ENCODE measurements at places on chromosomes 5 and 9.

GRCh38 chr9:127078336-127078735 is 44.1 kb downstream of the ANGPTL2 start:
- no peaks in the 10 kb centered on the region for H3K4me1 ChIP-seq
- no peaks in the 10 kb centered on the region for H3K27me3 ChIP-seq
- DNase-seq: no peak
- peaks cover 25% of the 10 kb centered on the region for H3K36me3 ChIP-seq
- no peak overlapping the region for H3K4me3 ChIP-seq

- no peaks in the 10 kb centered on the region for H3K27me3 ChIP-seq
- H3K36me3 ChIP-seq: peaks cover 19% of the 10 kb centered on the region
- no peak for DNase-seq
- peaks cover 18% of the 10 kb centered on the region for H3K4me1 ChIP-seq
- no peak overlapping the region for H3K4me3 ChIP-seq
Measured at GRCh38 chr5:53597894-53598293, 37.5 kb downstream of the NDUFS4 start.

GRCh38 chr5:38384396-38384795 is 126.0 kb downstream of the EGFLAM start:
- H3K27ac ChIP-seq: no peak overlapping the region
- H3K36me3 ChIP-seq: no peaks in the 10 kb centered on the region
- no peak for DNase-seq

DNA sequence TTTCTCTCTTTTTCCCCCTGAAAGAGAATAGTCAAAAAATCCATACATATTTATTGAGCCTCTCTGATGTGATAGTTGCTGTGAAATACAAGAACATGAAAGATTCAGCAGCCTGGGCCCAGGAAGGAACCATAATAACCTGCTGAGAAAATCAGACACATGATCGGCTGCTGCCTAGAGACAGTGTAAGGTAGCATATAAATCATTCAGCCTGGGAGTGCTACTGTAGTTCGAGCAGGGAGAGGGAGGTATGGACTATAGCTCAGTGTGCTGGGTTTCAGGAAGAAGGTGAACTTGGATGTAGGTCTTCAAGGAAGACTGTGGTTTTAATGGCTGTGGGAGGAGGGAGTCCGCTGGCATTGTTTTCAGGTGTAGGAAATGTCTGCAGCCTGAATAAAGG is 469.1 kb downstream of the RAB3C start:
- no peaks in the 10 kb centered on the region for H3K27me3 ChIP-seq
- no peak for DNase-seq
- H3K36me3 ChIP-seq: no peaks in the 10 kb centered on the region
- H3K4me3 ChIP-seq: no peak overlapping the region
- no peak overlapping the region for H3K27ac ChIP-seq

GRCh38 chr5:4275232-4275631 is 679.6 kb downstream of the IRX1 start:
- H3K36me3 ChIP-seq: no peaks in the 10 kb centered on the region
- H3K4me1 ChIP-seq: no peaks in the 10 kb centered on the region
- H3K27me3 ChIP-seq: no peaks in the 10 kb centered on the region
- no peak overlapping the region for H3K27ac ChIP-seq
- DNase-seq: no peak
- H3K4me3 ChIP-seq: no peak overlapping the region

DNA sequence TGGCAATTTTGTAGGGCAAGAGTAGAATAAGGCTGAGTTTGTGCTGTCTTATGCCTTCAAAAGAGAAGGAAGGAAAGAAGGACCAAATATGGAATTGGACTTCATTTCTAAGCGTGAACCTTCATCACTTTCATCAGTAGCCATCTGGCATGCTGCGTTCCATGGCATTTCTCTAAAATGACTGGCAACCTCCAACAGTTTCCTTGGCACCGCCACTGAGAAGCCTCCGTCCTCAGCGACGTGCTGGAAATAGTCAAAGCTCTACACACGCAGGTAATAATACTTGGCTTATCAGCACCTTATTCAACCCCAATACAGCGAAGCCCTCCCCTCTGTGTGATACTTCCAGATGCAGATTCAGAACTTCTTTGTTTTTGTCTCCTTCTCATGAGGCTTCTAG is 169.7 kb upstream of the CD180 start:
- no peak overlapping the region for H3K4me3 ChIP-seq
- H3K27me3 ChIP-seq: peaks cover 11% of the 10 kb centered on the region
- no peaks in the 10 kb centered on the region for H3K4me1 ChIP-seq
- H3K27ac ChIP-seq: no peak overlapping the region
- DNase-seq: no peak

DNA sequence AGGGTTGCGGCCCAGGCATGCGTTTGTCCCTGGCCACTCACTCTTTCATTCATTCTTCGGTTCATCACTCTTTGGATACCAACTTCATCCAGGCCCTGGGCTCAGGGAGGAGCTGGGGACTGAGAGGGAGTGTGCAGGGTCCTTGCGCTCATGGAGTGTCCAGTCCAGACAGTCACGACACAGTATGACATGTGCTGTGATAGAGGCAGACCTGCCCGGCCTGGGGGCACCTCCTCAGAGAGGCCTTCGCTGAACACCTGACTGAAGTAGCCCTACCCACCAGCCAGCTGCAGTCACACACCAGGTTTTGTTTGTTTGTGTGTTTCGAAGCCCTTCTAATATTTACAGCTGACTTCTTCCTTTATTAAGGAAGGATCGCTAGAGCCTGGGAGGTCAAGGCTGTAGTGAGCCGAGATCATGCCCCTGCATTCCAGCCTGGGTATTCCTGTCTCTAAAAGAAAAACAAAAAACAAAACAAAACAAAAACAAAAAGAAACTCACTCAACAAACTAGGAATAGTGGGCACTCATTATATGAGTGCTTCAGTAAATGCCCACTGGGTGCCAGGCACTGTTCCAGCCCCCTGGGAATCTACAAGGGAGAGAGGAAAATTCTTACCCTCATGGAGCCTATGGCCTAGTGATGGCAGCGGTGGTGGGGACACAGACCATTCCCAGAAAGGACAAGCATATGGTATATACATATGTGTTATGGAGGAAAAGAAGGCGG is 6.3 kb upstream of the PSD2 start:
- H3K4me1 ChIP-seq: peaks cover 11% of the 10 kb centered on the region
- no peak overlapping the region for H3K27ac ChIP-seq
- no peak for DNase-seq

DNA sequence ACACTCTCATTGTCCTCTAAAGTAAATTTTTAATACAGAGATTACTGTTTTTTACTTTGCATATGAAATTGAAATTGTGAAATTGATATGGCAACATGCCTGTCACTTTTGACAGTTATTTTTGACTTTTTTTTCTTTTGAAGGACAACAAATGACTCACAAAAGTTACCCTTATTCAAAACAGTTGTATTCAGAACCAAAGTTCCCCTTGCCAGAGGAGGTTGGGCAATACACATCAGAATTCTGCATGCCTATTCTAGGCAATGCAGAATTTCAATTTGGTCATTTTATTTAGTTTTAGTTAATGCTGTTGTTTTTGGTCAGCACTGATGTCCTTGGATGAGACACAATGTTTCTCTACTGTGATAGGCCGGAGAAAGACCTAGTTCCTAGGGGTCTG is 299.1 kb upstream of the PRR16 start:
- DNase-seq: no peak
- H3K4me3 ChIP-seq: no peak overlapping the region
- H3K27ac ChIP-seq: no peak overlapping the region
- H3K27me3 ChIP-seq: no peaks in the 10 kb centered on the region
- no peaks in the 10 kb centered on the region for H3K4me1 ChIP-seq

DNA sequence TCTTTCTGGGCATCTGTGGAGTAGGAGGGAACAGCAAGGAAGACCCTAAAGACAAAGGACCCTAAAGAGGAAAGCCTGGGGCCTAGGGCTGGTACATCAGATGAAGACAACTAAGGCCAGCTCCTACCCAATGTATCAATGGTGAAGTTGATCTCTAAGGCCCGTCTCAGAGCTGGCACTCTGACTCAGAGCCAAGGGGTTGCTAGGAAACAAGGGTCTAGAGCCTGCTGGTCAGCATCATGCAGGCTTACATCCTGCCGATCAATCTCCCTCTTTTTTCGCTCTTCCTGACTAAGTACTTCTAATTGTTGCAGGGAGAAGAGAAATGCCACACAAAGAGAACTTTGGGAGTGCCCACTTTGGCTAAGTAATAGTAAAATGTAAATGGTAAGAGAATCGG is 26.2 kb downstream of the TRIM32 start:
- peaks cover 2% of the 10 kb centered on the region for H3K27me3 ChIP-seq
- H3K27ac ChIP-seq: no peak overlapping the region
- no peaks in the 10 kb centered on the region for H3K36me3 ChIP-seq
- DNase-seq: no peak

- no peaks in the 10 kb centered on the region for H3K4me1 ChIP-seq
- H3K27me3 ChIP-seq: peaks cover 3% of the 10 kb centered on the region
- H3K27ac ChIP-seq: no peak overlapping the region
- DNase-seq: no peak
- H3K4me3 ChIP-seq: no peak overlapping the region
Measured at GRCh38 chr5:115489733-115490132, 54.8 kb downstream of the FEM1C start.

- H3K36me3 ChIP-seq: no peaks in the 10 kb centered on the region
- no peak overlapping the region for H3K4me3 ChIP-seq
- H3K27me3 ChIP-seq: peaks cover 42% of the 10 kb centered on the region
- no peaks in the 10 kb centered on the region for H3K4me1 ChIP-seq
Measured at GRCh38 chr5:137594717-137595116, 95.6 kb upstream of the SPOCK1 start.

DNA sequence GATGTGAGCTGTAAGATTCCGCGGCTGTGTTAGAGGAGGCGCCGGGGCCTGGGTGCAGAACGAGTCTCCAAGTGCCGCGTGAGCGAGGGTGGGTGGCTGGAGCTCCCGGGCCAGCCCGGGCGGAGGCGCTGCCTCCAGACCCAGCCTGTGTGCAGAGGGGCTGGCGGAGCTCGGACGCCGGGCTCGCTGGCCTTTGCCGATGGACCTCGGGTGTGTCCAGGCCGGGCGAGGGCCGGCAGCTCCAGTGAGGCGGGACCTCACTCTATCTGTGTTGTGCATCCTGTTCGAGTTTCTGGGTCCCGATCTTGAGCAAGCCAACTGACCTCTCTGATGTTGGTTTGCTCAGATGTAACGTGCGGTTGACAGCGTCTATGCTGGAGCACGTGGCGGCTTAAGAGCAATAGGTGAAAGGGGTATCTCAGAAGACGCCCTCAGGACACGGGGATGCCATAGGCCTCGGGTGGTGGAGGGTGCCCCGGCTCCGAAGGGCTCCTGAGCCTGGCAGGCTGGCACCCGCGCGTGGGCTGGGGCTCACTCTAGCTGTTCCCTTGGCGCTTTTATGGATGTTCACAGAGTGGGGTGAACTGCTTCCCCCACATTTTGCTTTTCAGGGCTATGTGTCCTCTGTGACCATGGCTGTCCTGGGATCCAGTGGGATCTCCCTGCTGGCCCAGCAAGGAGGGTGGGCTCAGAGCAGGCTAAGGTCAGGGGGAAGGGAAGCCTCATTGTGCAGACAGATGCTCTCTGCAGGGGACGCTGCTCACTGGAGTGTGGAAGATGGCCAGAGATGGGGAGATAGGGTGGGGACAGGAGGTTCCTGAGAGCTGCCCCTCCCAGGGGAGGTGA is 69.8 kb downstream of the MRPL36 start:
- H3K27ac ChIP-seq: no peak overlapping the region
- no peaks in the 10 kb centered on the region for H3K36me3 ChIP-seq
- no peak overlapping the region for H3K4me3 ChIP-seq

DNA sequence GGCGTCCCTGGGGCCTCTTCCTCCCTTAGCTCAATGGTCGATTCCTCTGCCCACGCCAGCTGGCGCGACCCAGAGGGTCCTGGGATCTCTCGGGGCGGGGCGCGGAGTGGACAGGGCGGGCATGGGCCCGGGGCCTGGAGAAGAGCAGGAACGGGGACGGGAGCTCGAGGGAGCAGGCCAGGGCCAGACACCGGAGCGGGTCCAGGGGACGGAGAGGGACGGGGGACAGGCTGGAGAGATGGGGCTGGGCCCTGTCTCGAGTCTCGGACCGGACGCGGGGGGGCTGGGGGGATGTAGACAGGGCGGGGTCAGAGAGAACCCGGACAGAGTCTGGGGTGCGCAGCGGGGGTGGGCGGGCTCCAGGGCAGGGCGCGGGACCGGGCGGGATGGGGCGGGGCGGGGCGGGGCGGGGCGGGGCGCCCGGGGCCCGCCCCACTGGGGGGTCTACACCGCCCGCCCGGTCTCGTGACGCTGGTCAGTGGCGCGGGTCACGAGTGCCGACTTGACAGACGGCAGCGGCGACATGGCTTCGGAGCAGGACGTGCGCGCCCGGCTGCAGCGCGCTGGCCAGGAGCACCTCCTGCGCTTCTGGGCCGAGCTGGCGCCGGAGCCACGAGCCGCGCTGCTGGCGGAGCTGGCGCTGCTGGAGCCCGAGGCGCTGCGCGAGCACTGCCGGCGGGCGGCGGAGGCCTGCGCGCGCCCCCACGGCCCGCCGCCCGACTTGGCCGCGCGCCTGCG is at the start of gene UAP1L1:
TSS of gene UAP1L1 (plus strand) at position 508 of the 738 bp plus-strand sequence. CDS start at position 524, 16 bp downstream.
- no peaks in the 10 kb centered on the region for H3K27me3 ChIP-seq
- peak within 1 kb of the TSS; percentile 78 for H3K4me3 ChIP-seq
- peak within 1 kb of the TSS; percentile 35 for H3K27ac ChIP-seq
- DNase-seq: peak; percentile 58
- H3K36me3 ChIP-seq: peaks cover 12% of the 10 kb centered on the region
- peaks cover 25% of the 10 kb centered on the region for H3K4me1 ChIP-seq

DNA sequence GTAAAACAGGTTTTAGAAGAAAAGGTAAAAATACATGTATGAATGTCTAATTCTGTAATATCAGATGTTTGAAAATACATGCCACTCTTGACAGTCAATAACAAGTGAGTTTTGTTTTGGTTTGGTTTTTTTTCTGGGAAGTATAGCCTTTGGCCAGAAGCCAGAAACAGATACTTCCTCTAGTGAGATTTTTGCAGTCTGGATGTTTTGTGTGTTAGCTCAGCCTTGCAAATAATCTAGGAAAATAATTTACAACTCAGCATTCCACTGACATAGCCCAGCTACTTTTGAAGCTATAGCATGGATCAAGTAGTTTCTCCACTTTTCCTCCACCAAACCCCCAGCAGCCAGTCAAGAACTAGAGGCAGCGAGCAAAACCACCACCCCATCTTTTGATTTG is 56.7 kb downstream of the SLC1A1 start:
- no peak overlapping the region for H3K27ac ChIP-seq
- H3K36me3 ChIP-seq: no peaks in the 10 kb centered on the region
- no peaks in the 10 kb centered on the region for H3K4me1 ChIP-seq
- DNase-seq: no peak
- H3K27me3 ChIP-seq: no peaks in the 10 kb centered on the region

DNA sequence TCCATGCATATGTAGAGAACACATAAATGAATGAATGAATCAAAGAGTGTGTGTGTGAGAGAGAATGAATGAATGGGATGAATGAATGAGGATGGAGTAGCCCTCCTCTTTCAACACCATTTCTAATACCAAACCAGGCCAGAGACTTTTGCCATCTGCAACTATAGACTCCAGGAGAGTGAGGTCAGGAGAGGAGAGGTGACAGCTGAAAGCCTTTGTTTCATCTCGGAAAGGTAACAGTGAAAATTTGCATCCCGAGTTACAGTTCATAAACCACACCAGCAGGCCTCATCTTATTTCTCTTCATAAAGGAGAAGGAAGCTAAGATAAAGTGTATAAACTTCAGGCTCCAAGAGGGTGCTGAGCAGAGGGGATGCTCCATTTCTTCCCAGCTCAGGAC is 255.3 kb upstream of the KLF4 start:
- no peaks in the 10 kb centered on the region for H3K4me1 ChIP-seq
- H3K4me3 ChIP-seq: no peak overlapping the region
- peaks cover 2% of the 10 kb centered on the region for H3K27me3 ChIP-seq
- DNase-seq: no peak

- peaks cover 2% of the 10 kb centered on the region for H3K36me3 ChIP-seq
- no peak overlapping the region for H3K4me3 ChIP-seq
- H3K4me1 ChIP-seq: peaks cover 33% of the 10 kb centered on the region
- H3K27me3 ChIP-seq: no peaks in the 10 kb centered on the region
- no peak for DNase-seq
Measured at GRCh38 chr9:129841071-129841470, 5.8 kb downstream of the USP20 start.
